ENCODE measurements at places on chromosomes 2 and 18.
A peak's percentile ranks its signal among the peaks of the same experiment; 100 is the strongest.

DNA sequence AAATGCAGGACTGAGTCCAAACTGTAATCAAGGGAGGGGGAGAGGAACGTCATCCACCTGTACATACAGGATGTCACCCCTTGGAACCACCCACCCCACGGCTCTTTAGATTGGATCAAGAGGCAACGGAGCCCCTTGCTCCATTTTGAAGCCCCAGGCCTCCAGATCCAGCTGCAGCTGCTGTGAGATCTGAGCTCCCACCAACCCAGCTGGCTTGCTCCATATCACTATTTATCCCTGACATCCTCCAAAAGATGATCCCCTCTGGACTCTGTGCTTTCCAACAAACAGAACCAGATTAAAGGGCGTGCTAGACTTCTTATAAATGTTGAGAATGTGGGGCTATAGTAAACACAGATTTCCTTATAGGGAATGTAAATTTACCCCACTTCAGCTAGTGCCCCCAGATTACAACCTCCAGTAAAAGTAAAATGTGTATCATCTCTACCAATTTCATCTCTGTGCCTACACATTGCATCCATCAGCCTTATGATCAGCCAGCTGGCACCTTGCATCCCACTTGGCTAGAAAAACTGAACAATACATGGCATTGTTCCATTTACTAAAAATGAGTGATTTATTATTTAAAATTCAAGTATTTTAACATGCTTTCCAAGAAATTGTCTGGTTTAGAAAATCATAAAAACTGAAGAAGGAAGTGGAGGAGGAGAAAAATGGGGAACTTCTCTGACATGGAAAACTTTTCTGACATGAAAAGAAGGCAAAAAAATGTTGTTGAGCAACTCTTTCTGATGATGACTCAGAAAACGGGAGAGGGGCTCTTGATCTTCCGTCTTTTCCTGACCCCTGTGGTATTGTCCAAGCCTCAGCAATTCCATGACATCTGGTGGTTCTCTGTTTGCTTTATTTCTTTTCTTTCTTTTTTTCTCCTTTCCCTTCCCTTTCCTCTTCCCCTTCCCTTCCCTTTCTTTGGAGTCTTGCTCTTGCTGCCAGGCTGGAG is 262.6 kb upstream of the THUMPD2 start:
- peak; percentile 69 for DNase-seq

- DNase-seq, result no peak
These were observed 57.1 kb downstream of the ZFP36L2 start for GRCh38 chr2:43169099-43169945.

DNA sequence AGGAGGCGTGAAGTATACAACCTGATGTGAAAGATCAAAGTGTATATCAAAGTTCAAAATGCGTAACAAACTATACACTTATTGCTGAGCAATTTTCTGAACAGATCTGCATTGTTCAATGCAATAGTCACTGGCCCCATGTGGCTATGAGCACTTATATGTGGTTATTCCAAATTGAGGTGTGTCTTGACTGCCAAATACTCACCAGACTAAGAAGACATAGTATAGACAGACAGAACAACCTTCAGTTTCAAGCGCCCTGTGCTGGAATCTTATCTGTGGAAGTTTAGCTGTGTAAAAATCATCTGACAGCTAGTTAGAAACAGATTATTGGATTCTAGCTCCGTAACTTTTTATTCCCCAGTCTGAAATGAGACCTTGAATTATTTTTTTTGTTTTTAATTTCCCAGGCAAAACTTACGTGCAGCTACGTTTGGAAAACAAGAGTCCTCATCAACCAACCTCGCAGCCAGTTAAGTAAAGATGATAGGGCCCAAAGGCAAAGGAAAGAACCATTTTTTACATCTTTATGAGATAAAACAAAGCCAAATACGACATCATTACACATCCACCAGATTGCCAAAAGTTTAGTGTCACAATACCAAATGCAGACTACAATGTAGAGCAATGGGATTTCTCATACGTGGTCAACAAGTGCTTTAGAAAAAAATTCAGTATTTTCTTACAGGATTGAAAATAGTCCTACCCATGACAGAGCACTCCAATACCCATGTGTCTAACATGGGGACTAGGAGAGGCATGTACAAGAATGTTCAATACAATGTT is 37.2 kb downstream of the MBOAT2 start:
- no peak for DNase-seq

DNA sequence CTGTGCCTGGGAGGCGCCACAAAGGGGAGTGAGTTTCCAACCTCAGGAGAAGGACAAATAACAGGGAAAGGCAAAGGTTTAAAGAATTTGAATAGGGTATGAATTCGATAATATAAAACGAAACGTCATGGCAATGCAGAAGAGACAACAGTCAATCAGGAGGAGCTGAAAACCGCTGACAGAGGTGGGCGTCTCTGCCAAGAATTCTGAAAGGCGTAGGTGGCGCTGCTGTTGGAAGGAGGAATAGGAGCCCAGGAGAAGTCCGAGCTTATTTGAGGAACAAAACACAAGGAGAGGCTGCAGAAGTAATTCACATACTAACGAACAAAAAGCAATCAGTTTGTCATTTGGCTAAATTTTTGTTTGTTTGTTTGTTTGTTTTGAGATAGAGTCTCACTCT is 485.8 kb upstream of the POU3F3 start:
- no peak for DNase-seq

DNA sequence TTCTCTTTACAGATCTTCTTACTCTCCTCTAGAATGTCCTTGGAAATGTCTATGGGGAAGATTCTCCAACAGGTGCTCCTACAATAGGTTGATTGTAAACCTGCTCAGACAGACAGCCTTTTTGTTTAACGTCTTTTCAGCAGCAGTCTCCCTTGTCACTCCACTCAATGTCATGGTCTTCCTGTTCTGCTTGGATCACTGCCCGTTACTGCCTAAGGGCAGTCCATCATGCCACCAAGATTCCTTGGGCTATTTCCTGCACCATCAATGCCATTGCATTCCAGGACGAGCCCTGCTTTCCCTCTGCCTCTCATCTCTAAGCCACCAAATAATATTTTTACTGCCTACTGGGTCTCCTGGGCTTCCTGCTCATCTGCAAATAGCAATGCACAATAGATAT is 97.4 kb upstream of the GALNT5 start:
- no peak for DNase-seq

DNA sequence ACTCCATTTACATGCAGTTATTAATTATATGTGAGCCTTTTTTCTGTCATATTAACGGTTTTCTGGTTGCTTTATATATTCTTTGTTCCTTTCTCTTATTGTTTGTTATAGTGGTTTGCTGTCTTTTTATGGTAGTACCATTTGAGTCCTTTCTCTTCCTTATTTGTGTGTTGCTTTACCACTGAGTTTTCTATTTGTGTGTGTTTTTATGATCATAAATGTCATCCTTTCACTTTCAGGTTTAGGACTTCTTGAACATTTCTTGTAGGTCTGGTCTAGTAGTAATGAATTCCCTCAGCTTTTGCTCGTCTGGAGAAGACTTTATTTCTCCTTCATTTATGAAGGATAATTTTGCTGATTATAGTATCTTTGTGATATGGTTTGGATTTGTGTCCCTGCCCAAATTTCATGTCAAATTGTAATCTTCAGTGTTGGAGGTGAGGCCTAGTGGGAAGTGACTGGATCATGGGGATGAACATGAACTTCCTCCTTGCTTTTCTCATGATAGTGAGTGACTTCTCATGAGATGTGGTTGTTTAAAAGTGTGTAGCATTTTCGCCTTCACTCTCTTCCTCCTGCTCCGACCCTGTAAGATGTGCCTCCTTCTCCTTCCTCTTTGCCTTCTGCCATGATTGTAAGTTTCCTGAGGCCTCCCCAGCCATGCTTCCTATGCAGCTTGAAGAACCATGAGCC is 11.5 kb downstream of the GCC2 start:
- DNase-seq, result no peak

DNA sequence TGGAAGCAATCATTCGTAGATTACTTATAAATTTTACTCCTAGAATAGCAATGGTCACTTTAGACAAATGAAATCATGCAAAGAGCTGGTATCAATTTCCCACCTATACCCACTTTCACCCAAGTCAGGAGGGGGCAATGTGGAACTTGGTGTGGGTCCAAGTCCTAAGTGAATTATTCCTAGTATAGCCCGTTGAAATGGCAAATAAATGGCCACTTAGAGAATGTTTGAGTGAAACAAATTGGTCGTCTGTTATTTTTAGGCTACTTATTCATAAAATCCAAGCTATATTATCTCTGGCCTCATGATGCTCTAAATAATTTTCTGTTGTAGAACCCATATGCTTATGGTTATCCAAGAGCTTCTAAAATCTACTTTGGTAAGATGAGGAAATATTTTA is 98.1 kb downstream of the MYO3B start:
- DNase-seq, result no peak

DNA sequence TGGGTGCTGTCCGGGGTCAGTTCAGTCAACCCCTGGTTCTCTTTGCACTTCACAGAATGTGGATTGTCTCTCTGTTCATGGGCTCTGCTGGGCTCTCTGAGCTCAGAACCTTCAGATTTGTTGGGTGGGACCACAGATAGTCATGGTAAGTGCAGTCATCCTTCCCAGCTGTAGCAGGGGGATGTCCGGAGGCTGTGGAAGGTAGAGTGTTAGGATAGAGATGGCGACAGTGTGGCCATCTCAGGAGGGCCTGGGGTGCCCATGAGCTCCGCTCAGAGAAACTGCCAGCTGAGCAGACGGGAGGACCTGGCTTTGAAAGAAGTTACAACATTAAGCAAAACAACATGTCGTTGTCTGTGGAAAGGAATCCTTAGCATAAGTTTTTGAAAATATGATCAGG is 149.8 kb downstream of the FAM210A start:
- DNase-seq, result no peak

- DNase-seq, result no peak
These were observed 167.9 kb downstream of the TNS1 start for GRCh38 chr2:217834744-217835513.

- DNase-seq, result no peak
These were observed 8.4 kb downstream of the NCAPH start for GRCh38 chr2:96344011-96344410.

- DNase-seq, result peak; percentile 59
These were observed 79.3 kb upstream of the LGALSL start for GRCh38 chr2:64374686-64375085.

- DNase-seq, result no peak
These were observed 374.5 kb downstream of the NCKAP5 start for GRCh38 chr2:133193544-133194361.

DNA sequence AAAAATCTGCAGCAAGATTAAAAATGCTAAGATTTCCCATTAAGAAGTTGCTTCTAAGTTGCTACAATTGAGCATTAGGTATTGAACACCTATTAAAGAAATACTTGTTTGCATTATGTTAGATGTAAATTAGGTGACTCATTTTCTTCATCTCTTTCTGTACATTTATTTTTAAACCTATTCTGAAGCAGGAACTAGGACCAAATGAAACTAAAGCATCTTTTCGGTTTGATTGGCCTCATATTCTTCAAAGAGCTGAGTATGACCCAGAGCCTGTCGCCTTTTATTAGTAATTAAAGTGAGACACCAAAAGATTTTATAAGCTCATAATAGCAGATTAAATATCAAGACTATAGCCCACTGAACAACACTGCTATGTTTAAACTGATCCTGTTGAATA is 83.4 kb upstream of the ZEB2 start:
- DNase-seq, result no peak

DNA sequence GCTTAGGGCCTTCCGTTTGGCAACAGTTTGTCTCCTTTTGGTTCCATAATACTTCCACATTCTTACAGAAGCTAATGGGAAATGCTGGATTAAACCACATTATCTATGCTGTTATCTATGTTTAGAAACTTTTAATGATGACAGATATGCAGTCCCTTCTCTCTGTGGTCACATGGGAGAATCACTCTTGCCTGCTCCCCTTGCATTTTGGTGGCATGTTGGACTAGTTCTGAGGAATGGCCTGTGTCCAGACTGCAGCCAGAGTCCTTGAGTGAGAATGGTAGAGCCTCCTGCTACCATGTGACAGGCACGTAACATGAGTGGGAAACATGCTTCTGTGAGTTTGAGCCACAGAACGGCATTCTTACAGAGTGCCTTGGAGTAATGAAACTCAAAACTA is 19.2 kb downstream of the SPTBN1 start:
- DNase-seq, result no peak

- DNase-seq, result no peak
These were observed 101.4 kb downstream of the CPO start for GRCh38 chr2:207040696-207041095.

Measured in right hindlimb (tissue), 1 donor.